ENCODE measurements at places on chromosomes 4 and X.

DNA sequence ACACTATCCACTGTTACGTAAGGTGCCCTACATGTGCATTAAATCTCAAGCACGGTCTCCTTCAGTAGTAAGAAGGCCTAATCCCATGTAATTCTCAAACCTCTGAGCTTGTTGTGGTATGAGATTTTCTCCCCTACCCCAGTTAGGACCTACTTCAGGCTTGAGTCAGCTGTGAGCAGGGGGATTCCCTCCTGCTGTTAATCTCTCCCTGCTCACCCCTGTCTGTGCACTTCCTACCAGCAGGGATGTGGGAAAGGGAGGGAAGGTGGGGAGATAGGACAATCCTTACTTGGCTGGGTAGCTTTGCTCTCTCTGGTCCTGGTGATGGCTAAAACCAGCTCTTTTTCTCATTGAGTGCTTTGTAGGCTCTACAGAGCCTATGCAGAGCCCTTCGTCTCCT is 60.8 kb downstream of the PALLD start:
- DNase-seq = no peak

DNA sequence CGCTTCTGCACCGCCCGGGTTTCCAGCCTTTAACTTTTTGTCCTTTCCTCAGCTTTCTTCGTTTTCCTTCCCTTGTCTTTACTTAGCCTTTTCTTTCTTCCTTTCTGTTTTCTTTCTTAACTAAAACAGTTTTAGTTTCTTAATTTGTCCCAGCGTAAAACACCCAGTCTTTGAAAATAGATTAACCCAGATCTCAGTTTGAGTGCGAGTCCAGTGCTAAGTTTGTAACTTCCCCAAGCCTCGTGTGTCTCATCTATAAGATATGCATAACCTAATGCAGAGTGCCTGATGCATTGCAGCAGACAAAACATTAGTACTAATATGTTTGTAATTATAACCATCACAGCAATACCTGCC is 460 bp upstream of the GEMIN8 start:
- DNase-seq = no peak

DNA sequence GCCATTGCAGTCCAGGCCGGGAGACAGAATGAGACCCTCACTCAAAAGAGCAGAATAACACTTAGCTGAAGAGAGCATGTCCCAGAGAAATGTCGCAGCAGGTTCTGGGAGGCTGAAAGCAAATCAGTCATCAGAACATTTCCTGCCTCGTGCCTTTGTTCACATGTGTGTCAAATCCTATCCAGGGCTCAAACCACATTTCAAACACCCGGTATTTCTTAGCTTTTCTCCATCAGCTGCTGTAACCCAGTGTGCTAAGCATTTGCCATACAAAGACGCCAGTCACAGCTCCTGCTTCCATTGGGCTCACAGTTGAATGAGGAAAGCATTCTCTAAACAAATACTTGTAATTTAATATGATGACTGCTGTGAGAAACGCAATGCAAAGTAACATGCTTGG is 6.0 kb downstream of the PALLD start:
- no peak for DNase-seq

GRCh38 chrX:2192584-2193272 is 308.0 kb downstream of the DHRSX start:
- no peak for DNase-seq
